ENCODE measurements at places on chromosomes 2 and 18. TPM values are rescaled to one million over a fixed set of nuclear protein-coding genes. Genes with fewer than 3 reads are reported as not detected.

KCNG3 gene
- not detected for total RNA-seq

TOGARAM2 gene
- total RNA-seq, result not detected

NEURL3 gene
- 31.1 TPM for total RNA-seq

RAB6C gene
- not detected for total RNA-seq

DSG2 gene
- total RNA-seq, result 111 TPM

All from renal cortical epithelial cell (primary cell).